ENCODE measurements at places on chromosomes 7 and 10.

- DNase-seq: peak; percentile 98
These were observed 25.1 kb upstream of the ZRANB1 start for GRCh38 chr10:124916585-124917427.

GRCh38 chr10:102396730-102397151, 1.2 kb downstream of the NFKB2 start:
- no peak for DNase-seq

GRCh38 chr7:148374396-148375259, 215.9 kb upstream of the C7orf33 start:
- DNase-seq: no peak

- DNase-seq: no peak
These were observed 46.7 kb downstream of the CALD1 start for GRCh38 chr7:134826105-134826504.

DNA sequence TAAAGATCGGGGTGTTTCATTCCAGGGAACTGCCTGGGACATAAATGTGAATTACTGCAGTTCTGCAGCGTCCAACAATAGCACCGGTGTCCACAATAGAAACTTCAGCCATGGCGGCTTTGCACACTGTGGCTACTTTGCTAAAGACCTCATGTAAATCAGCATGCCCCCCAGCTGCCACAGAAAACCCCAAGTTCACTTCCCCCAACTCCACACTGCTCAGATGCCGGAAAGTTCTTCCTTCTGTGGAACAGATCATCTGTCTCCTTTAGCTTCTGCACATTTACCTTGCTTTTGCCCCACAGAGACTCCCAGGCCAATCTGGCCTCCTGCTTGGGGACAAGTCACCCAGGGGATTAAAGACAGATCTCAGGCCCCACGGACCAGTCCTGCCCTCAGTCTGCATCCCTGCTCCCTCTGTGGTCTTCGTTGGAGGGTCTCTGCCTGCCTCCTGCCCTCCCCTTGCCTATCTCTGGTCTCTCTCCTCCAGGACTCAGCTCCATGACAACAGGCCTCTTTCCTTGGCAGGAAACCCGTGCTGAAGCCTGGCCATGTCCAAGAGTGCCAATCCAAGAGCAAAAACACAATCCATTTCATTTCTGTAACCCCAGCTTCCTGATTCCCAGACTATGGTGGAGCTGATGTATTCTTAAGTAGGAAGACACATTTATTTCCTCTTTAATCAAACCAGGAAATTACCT, 403.2 kb downstream of the RPS24 start:
- DNase-seq: peak; percentile 68

DNA sequence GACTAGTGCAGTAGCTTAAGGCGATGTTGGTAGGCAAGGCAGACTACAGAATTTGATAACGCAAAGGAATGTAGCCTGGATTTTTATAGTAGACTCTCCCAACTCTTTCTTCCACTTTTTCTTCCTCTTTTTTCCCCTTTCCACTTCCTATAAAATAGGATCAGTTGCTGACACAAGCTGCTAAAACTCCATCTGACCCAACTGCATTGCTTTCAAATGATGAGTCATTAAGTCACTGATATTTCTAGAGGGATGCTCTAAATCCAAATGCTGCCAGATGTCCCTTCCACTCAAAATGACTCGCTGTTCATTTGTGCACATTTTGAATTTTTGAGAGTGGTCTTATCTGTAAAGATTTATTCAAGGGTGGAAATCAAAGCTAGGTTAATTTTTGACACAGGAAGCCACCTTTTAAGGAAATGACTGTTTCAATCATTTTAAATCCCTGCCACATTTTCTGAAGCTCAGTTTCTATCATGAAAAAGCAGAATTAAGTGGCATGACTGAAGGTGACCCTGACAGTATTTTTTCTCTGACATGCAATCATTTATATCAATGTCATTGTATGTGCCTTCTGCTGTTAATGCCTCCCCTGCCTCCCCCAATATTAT, 25.8 kb upstream of the SFMBT2 start:
- DNase-seq: no peak

DNA sequence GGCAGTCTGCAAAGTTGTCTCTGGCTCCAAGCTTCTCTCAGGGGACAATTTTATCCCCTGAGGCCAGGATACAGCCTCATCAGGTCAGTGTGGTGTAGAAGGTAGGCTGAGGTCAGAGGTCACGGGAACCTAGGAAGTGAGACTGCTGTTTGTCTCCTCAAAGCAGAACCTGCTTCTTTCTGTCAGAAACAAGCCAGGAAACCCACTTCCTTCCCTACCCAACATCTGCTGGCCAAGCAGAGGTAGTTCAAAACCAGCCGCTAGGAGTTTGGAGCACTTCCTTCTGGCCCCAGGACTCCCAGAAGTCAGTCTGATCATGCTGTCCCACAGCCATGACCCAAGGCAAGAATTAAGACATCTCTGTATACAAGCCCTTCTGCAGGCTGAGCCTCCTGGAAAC, 12.2 kb downstream of the CLRN3 start:
- DNase-seq: no peak

DNA sequence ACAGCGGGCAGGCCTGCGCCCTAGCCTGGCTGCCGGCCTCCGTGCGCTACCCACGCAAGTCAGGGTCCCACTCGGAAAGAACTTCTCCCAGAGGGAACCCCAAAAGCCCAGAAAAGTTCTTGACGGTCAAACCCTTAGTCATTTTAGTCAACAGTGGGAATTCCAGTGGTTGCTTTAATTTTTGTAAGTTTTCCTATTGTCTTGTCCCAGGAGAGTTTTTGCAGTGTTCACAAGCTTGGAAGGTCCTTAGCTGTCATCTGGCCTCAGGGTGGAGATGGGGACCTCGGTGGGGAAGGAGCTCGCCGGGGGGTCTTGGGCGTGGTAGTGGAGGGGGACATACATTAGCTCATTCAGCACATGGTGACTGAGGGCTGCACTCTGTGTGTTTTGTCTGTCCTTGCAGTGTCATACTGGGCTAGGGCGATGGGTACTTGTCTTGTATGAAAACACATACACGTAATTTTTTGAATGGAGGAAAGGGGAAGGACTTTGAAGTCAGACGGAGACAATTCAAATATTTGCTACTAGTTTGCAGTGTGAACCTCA, 736 bp downstream of the MINDY4 start:
- peak; percentile 72 for DNase-seq

- peak; percentile 77 for DNase-seq
These were observed 993 bp downstream of the ZC3HAV1 start for GRCh38 chr7:139108266-139109187.

DNA sequence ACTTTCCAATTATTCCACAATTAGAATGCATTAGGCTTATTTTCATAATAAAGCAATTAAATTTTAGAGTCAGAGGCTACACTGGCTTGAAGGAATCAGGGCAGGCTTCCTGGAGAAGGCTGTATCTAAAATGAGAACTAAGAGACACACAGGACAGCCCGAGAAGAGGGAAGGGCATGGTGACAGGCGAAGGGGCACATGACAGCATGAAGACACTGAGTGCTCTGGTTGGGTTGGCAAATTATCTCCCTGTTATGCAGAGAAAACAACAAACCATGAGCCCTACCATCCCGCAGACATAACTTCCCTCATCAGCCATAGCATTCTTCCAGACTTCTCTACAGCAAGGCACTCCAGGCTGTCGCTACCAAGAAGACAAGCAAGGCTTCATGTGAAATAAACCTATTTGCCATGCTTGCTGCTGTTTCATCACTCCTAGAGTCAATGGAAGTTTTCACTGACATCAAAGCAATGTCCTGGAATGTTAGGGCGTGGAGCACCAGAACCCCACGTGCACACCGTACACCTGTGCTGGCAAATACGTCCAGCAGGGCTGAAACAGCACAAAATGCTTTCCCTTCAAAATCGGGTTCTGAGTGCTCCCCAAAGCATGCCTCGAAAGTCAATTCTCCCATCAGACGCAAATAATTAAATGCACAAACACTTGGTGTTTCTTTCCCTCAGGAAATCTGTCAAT, 21.3 kb downstream of the VOPP1 start:
- no peak for DNase-seq

DNA sequence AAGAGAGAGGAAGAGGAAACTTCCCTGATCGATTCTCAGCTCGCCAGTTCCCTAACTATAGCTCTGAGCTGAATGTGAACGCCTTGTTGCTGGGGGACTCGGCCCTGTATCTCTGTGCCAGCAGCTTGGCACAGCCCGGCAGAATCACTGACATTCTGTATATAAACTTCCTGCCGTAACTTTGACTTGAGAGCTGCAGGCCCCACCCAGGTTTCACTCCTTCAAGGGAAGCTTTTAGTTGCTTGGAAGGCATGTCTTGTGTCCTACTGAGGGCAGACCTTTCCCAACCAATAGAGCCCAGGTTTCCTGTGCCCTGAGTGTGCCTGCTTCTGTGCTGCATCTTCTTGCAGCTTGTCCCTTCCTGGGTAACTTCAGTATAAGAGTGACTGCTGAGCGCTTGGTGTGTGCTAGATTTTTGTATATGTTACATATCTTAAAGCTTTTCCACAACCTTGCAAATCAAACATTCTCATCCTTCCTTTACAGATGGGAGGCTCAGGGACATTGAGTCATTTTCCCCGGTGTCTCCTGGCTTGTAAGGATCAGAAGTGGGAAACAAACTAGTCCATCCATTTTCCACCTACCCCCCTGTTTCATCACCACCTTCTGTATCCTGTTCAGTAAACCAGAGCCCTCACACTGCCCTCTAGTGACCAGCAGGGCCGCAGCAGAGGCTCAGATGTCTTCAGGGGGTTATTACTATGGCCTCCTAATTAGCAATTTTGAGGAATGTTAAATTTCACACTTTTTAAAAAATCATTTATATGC, 225.2 kb upstream of the PRSS58 start:
- no peak for DNase-seq
